ENCODE measurements at places on chromosomes 12 and 14.

DNA sequence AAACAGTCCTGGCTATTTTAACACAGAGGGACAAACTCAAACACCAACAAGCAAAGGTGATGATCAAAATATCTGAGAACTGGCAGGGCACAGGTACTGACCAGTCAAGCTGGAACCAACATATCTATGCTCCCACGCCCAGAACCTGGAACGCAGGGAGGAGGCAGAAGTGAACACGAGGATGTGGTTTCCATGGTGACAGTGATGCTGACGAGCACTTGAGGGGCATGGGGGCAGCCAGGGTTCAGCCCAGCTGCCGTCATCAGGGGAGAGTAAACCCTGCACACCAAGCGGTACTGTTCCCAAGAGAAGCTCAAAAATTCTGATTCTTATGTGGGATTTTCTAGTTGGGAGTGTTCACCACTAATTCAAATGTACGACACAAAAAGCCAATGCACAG lies 113.6 kb upstream of the SFSWAP start:
- H3K4me3 ChIP-seq, result no peak overlapping the region
- H3K27me3 ChIP-seq, result no peaks in the 10 kb centered on the region
- H3K4me1 ChIP-seq, result peaks cover 10% of the 10 kb centered on the region
- DNase-seq, result no peak

GRCh38 chr14:85172889-85173477 lies 357.0 kb upstream of the FLRT2 start:
- H3K4me1 ChIP-seq, result no peaks in the 10 kb centered on the region
- DNase-seq, result no peak
- no peaks in the 10 kb centered on the region for H3K27me3 ChIP-seq
- no peaks in the 10 kb centered on the region for H3K36me3 ChIP-seq

GRCh38 chr12:41333974-41334373 lies 145.9 kb downstream of the PDZRN4 start:
- no peak overlapping the region for H3K4me3 ChIP-seq
- no peaks in the 10 kb centered on the region for H3K36me3 ChIP-seq
- no peaks in the 10 kb centered on the region for H3K27me3 ChIP-seq
- H3K4me1 ChIP-seq, result peaks cover 7% of the 10 kb centered on the region
- no peak for DNase-seq

DNA sequence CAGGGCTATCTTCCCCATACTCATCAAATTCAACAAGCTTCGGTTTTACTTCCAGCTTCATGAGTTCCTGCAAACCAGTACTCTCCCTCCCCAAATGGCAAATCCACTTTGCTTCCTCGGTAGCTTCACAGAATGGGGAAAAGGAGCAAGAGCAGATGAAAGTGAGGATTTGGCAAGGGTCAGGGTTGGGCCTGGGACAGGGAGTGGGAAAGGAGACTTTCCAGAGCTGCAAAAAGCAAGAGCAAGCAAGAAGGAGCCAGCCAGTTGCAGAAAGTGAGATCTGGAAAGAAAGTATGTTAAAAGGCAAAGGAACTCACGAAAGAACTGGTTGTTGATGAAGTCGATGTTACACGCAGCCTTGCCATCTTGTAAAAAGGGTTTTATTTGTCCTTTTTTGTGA lies 522.8 kb upstream of the TBX3 start:
- no peaks in the 10 kb centered on the region for H3K27me3 ChIP-seq
- DNase-seq, result no peak
- H3K4me3 ChIP-seq, result no peak overlapping the region
- H3K27ac ChIP-seq, result no peak overlapping the region
- no peaks in the 10 kb centered on the region for H3K4me1 ChIP-seq

- no peaks in the 10 kb centered on the region for H3K4me1 ChIP-seq
- H3K4me3 ChIP-seq, result no peak overlapping the region
- no peaks in the 10 kb centered on the region for H3K36me3 ChIP-seq
- no peak for DNase-seq
- H3K27ac ChIP-seq, result no peak overlapping the region
Measured at GRCh38 chr14:61652526-61653262, 42.6 kb upstream of the HIF1A start.
